Effector CD8-positive, alpha-beta T cell (primary cell): ENCODE measurements at places on chromosomes 11 and 22.

DNA sequence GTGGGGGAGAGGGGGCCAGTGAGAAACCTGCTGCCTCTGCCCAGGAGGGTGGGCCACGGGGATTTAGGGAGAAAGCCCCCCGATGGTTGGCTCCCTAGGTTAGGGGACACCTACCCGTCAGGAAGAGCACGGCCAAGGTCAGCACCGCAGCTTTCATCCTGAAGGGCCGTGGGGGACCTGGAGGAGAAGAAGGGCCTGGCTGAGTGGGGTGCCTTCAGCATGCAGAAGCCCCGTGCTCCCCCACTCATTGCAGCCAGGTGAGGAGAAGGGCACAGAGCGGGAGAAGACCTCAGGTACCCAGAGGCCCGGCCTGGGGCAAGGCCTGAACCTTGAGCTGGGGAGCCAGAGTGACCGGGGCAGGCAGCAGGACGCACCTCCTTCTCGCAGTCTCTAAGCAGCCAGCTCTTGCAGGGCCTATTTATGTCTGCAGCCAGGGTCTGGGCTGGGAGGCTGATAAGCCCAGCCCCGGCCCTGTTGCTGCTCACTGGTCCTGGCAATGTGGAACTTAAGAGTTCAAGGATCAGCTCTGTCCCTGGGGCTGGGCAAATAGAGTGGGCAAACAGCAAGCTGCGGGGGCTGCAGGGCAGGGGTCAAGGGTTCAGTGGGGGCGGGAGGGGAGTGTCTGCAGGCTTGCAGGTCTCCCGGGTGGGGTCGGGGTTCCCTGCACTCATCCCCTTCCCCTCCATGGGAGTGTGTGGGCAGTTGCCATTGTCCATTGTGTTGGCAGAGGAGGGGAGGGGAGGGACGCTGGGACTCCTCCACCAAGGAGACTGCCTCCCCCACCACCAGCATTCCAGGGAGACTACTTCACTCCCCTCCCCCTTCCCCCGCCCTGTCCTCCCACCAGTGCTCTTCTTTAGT is at the start of gene APOA1:
APOA1 (minus strand) TSS at position 392 of the 861 bp plus-strand sequence; CDS start at position 157, 235 bp downstream.
- no peak for DNase-seq

DNA sequence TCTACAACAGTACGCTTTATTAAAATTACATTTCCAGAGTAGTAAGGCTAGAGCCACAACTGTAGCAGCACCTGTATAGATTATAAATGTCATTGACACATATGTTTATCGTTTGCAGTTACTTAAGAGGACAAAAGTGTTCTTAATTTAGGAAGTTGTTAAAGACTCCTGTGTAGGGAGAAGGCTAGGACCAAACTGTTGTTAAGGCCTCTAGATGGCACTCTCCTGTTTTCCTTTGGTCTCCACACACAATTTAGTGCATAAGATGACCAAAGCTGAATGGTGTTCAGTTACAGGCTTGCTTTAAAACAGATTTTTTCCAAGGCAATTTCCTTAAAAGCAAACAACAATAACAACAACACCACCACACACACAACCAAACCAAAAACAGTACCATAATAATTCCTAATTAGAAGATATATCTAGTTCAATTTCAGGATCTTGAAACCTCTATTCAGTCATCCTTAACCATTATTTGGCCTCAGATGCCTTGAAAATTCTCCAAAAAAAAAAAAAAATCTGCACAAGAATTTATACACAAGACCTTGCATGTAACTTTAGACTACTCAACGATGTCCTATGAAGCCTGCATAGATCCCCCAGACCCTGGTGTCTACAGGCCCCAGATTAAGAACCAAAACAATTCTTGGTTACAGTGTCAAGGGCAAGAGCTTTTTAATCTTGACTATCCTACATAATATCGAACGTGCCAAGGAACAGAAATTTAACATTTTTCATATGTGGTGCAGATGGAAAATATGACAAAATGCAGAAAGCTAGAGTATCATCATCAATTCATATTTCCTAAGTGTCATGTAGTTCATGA is 42.6 kb upstream of the APOA1 start:
- no peak for DNase-seq

DNA sequence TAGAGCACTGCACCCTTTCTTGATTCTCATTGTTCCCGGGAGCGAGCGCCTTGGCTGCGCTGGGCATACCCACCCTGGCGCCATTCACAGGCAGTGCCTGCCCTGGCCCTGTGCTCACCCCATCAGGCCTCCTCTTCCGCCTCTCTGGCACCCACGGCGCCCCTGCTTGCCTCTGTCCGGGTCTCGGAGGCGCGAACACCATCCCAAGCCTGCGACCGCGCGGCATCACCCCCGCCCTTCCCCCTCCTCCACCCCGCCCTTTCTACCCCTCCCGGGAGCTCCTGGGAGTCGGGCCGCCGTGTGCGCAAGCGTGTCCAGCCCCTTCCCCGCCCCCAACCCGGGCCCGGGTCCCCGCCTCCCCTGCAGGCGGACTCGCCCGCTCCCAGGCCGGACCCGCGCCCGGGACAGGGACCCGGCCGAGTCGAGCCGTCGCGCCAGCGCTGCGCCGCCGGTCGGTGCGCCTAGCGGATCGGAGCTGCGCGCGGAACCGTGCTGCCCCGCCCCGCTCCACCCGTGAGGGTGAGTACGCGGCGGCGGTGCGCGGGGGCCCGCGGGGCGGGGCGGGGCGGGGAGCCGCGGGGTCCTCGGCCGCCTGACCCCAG is at the start of gene ST3GAL4:
ST3GAL4 (plus strand) TSS at position 363 of the 602 bp plus-strand sequence. CDS start 50,470 bp downstream, outside the sequence.
- peak; percentile 29 for DNase-seq

GRCh38 chr11:27514076-27514475 is 7.5 kb upstream of the LIN7C start:
- no peak for DNase-seq

DNA sequence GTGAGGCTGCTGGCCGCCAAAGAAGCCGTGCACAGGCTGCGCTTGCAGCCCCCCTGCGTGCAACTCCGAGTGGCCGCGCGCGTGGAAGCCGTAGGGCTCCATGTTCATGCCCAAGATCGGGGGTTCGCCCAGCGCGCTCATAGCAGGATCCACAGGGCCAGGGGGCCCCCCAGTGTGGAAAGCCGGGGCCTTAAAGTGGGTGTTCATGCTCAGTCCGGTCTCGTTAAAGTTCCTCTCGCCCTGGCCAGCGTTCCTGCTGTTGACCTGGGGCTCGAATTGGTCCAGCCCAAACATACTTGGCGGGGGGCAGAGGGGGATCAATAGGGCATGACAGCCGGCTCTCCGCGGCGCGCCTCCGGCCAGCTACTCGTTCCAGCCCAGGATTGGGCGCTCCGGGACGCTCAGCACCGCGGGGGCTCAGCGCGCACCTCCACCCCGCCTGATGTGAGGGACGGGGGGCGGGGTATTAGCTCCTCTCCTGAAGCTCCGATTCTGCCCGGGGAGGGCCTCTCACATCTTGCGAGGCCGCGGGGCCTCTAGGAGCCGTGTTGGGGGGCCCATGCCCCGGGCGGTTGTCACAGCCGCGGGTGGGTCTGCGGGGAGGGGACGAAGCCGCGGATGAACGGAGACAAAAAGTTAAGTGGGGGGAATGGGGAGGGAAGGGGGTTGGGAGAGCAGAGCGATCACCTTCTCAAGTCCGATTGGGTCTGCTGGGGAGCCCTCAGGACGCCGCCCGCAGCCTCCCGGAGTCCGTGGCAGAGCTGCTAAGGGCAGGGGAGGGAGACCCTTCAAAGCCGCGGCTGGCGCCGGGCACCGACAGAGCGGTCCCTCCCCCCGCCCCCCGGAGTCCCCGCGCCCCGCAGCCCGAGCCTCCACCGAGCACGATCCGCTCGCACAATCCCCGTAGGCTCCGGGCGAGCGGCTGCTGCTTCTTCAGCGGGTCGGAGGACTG is 1.0 kb downstream of the MN1 start:
- no peak for DNase-seq

DNA sequence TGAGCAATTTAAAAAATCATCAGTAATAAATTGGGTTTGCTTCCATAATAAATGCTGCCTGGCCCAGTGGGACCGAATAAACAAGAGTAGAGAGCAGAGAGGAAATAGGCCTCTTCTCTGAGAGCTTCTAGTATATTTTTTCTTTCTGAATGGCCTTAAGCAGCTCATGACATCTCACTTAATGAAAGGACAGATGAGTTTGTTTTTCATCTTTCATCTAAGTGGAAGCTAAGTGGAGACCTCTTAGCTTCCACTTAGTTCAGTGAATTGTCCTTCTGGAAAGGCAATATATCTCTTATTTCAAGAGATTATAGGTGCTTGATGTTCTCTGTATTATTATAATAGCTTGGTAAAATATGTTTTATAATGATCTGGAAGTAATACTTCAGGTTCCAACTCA is 245.9 kb upstream of the ANO3 start:
- DNase-seq, result no peak

DNA sequence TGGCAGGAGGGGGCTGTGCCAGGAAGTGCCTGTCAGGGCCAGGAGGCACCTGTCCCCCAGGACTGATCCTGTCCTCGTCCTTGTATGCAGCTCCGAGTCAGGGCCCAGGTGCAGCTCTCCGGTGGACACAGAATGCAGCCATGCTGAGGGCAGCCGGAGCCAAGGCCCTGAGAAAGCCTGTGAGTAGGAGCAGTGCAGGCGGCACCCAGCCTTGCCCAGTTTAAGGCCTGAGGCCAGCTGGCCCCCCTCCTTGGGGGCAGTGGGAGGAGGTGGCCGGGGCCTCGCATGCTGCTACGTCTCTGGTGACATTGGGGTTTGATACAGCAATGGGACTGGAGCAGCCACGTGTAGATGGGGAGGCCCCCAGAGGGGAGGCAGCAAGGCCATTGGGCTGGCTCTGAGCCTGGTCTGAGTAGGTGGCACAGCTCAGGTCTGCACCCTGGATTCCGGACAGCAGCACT is 34.9 kb downstream of the SBF1 start:
- no peak for DNase-seq

GRCh38 chr11:40054631-40055030 is 1404.8 kb downstream of the LRRC4C start:
- no peak for DNase-seq

DNA sequence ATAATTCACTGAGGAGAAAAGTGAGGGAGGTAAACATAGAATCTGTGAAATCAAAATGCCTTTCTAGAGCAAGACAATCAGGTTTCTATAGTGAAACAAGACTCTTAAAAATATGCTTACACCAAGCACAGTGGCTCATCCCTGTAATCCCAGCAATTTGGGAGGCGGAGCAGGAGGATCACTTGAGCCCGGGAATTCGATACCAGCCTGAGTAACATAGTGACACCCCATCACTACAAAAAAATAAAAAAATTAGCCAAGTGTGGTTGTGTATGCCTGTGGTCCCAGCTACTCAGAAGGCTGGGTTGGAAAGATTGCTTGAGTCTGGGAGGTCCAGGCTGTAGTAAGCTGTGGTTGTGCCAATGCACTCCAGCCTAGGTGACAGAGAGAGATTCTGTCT is 43.2 kb upstream of the ME3 start:
- no peak for DNase-seq

GRCh38 chr11:12981676-12982522 is 27.2 kb upstream of the RASSF10 start:
- DNase-seq, result no peak

DNA sequence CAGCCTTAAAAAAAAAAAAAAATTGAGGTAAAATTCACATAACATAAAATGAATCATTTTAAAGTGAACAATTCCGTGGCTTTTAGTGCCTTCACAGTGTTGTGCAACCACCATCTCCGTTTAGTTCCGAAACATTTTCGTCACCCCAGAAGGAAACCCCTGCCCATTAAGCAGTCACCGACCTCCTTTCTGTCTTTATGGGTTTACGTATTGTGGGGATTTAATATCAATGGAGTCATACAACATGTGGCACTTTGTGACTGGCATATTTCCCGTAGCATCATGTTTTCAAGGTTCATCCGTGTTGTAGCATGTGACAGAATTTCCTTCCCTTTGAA is 65.5 kb downstream of the BCR start:
- no peak for DNase-seq

DNA sequence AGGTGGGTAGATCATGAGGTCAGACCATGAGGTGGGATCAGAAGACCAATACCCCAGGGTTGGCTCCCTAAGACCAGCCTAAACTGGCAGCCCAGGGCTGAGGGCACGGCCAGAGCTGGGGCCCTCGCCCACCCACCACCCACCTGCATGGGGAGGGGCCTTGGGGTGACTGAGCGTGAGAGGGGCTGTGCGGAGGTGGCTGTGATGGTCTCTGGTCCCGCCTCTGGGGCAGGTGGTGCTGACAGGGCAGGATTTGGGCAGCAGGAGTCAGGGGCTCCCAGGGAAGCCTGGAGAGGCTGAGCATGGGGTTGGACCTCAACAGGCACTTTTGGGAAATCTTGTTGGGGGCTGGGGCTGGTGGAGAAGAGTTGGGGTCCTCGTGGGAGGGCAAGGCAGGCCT is 39.8 kb upstream of the MUC5AC start:
- DNase-seq, result no peak

- DNase-seq, result no peak
Observed at GRCh38 chr11:46905806-46906205, 12.5 kb downstream of the LRP4 start.

GRCh38 chr11:76587820-76588454 is 82.6 kb downstream of the LRRC32 start:
- no peak for DNase-seq

- no peak for DNase-seq
Observed at GRCh38 chr11:68127714-68128681, 6.8 kb upstream of the CHKA start.

GRCh38 chr11:129324533-129325175 is 51.0 kb upstream of the BARX2 start:
- DNase-seq, result no peak

DNA sequence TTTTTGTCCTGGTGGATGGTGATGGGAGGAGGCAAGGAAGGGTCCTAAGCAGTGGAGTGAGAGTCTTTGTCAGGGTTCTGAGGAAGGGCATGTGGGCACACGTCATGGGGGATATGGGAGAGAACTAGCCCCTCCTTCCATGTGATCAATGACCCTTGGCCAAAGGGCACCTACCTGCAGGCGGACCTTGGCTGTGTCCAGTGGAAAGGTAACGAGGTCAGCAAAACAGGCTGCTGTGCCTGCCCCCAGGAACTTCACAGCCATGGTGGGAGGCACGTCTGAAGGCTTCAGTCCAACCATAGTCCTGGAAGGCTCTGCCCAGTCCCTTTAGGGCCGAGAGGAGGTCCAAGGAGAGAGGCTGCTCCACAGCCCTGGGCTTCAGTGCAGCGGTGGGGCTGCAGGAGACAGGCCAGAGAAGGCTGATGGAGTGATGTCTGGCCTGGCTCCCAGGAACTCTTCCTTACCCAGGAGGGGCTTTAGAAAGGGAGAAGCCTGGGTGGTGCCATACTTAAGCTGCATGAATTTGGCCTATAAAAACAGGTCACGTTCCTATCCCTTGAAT is 2.1 kb downstream of the UCP3 start:
- no peak for DNase-seq

GRCh38 chr11:15159085-15159484 is 44.4 kb downstream of the INSC start:
- no peak for DNase-seq
